ENCODE measurements at places on chromosomes 3 and 15.

GRCh38 chr3:171255236-171255806 is 204.9 kb downstream of the TNIK start:
- no peak for DNase-seq

DNA sequence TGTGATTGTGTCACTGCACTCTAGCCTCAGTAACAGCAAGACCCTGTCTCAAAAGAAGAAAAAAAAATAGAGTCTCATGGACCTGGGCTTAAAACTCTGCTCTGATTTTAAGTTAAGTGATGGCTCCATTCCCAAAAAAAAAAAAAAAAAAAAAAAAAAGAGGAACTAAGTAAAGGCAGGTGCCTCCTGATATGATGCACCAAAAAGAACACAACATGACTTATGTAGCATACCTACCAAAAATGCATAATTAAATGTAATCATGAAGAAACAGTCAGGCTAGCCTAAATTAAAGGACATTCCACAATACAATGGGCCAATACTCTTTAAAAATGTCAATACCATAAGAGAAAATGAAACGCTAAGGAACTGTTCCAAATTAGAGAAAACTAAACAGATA is 5.4 kb upstream of the IREB2 start:
- no peak for DNase-seq

DNA sequence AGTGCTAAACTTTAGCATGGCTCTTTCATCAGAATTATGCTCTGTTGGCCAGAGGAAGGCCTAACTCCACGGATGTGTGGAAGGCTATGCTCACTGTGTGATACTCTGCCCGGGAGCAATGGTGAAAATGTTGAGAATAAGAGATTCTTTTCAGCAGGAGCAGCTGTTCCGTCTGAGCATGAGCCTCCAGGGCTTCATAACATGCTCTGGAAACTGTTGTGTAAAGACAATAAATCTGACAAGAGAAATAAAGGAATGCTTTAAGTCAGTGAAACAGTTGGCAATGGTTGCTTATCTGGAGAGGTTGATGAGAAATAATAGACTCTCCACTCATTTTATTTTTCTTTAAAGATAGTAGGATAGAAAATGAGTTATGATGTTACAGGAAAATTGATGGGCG is 269.8 kb downstream of the DIPK2A start:
- DNase-seq = no peak

- DNase-seq = no peak
Measured at GRCh38 chr3:178526291-178526690, 9.9 kb upstream of the KCNMB2 start.

- no peak for DNase-seq
Measured at GRCh38 chr3:134854254-134854653, 59.2 kb downstream of the EPHB1 start.

DNA sequence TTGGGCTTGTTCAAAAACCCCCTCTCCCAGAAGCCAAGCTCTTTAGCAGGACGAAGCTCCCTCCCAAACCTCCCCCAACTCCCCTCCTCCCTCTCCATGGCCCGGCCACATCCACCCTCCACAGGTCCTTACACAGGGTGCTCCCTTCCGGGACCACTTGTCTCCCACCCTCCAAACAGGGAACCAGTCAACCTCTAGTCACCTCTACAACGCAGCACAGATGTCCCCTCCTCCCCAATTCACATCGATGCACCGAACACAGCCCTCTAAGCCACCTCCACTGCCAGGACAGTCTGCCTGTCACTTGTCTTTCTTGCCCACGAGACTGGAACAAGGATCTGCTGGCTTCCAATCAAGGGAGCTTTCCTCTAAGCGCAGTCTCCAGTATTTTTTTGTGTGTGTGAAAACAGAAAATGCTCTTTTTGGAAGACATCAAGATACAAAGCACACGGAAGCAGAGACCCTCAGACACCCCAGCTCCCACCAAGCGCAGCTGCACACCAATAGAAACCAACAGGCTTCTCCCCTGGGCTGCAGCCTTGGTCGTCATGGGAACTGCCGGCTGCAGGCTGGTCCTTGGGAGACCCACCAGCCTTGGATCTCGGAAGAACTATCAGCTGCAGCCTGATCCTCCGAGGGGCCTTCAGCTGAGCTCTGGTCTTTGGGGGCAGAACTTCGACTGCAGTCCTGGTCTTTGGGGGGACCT is 26.5 kb downstream of the IQSEC1 start:
- no peak for DNase-seq

DNA sequence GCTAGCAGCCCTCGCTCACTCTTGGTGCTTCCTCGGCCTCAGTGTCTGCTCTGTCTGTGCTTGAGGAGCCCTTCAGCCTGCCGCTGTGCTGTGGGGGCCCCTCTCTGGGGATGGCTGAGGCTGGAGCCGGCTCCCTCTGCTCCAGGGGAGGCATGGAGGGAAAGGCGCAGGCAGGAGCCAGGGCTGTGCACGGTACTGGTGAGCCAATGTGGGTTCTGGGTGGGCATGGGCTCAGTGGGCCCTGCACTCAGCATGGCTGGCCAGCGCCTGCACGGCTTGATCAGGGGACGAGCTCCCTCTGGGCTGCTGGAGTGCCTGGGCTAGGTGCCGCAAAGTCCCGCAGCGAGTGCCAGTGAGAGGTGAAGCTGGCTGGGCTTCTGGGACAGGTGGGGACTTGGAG is 260.0 kb downstream of the SI start:
- DNase-seq = no peak

DNA sequence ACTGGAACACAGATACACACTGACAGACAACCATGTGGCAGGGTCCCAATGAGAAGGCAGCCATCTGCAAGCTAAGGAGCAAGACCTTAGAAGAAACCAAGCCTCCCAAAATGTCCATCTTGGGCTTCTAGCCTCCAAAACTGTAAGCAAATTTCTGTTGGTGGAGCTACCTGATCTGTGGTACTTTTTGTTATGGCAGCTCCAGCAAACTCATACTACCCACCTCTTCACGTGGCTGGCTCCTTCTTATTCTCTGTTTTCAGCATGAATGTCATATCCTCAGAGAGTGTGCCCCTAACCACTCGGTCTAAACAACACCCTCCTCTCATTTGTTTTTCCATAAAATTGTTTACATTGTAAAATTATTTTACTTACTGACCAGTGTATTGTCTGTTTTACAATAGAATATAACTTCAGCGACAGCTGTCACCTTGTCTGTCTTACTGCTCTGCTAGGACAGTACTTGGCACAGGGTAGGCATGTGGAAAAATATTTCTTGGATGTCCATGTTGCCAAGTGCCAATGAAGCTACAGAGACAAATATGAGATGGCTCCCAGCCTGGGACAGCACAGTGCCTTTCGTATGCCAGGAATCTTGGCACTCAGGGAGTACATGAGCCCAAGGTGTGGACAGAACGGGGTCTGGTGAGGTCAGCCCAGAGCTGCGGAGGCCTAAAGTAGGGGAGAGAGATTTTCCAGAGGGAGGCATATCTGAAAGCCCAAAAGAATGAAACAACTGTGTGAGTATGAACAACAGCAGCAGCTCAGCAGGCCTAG is 17.4 kb upstream of the SLC25A36 start:
- DNase-seq = no peak

DNA sequence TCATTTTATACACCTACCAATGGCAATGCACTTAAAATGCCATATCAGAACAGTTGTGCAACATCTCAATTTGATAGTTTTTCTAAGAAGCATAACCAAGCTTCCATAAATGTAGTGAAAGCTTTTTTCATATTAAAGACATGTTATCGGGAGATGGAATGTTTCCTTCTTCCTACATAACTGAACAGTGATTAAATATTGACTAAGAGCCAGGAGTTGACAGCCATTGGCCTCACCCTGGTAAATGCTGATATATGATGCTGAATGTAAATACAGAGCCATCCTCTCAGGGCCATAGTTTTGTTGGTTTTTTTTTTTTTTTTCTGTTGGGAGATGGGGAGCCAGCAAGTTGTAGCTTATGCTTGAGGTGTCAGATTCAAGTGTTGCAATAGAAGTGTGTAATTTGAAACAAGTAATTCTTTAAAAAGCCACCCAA is 203.3 kb upstream of the IL12A start:
- no peak for DNase-seq

DNA sequence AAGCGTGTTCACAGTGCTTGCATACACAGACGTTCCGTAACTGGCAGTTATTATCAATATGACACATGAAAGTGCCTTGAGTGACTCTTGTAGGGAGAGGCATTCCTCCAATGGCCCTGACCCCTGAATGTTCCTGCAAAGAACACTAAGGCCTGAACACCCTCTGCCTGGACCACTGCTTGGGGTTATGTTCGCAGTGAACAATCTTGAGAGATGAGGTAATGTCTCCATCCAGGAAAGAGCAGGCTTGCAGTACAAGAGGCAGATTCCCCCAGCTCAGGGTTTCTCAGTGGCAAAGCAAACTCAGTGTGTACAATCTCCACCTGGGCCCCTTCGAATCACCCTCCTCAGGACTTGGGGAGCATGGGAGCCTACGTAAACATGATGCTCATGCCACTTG is 324.6 kb downstream of the MAGI1 start:
- no peak for DNase-seq

DNA sequence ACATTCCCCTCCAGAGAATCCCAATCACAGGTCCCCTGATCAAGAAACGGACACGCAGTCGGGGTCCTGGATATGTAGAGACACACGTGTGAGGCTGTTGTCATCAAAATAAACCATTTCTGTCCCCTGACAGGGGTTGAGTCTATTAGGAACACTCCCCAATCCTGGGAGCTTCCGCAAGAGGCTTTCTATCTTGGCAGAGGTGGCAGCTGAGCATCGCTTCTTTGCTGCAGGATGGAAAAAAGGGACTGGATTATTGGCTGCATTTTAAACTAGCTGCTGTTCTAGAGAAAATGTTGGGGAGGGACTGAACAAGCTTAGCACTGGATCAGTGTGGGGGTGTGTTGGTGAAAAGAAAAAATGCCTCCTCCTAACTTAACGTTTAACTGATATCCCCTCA is 2.5 kb upstream of the CNTN4 start:
- no peak for DNase-seq

DNA sequence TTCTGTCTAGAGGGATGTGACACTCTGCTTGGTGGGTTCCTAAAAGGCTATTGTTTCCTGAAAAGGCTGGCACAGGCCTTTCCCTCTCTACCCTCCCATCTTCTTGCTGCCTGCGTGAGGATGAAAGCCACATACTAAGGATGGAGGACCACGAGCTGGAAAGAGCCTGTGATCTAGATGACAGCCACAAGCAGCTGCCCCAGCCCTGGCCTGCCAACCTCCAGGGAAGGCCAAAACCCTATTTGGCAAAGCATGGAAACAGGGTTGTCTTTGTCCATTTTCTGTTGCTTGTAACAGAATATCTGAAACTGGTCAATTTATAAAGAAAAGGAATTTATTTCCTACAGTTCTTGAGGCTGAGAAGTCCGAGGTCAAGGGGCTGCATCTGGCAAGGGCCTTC is 144.5 kb downstream of the FBLN2 start:
- DNase-seq = no peak

DNA sequence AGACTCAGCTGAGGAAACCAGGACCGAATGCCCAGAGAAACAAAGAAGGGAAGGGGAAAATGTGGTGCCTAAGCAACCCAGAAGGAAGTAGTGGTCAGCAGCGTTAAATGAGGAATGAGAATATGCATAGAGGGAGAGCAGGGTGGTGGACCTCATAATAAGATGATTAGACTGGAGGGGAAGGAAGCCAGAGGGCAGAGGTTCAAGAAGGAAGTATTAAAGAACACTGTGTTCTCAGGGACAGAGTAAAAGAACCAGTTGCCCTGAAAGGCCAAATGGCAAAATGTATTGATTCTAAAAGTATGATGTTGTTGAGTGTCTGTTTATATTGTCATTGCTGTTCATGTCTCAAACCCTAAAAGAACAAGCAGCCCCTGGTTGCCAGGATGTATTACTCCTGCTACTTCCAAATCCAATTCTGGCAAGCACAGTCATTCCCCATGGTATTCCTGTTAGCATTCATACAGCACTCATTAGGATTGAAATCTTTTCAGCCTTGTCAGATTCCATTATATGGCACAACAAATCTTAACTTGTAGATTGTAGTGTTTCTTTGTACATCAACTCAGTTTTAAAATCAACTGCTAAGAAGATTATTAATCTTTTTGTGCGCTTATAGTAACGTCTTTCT is 23.4 kb downstream of the P2RY1 start:
- no peak for DNase-seq

GRCh38 chr3:113574213-113574612 is 41.9 kb downstream of the SIDT1 start:
- DNase-seq = no peak

DNA sequence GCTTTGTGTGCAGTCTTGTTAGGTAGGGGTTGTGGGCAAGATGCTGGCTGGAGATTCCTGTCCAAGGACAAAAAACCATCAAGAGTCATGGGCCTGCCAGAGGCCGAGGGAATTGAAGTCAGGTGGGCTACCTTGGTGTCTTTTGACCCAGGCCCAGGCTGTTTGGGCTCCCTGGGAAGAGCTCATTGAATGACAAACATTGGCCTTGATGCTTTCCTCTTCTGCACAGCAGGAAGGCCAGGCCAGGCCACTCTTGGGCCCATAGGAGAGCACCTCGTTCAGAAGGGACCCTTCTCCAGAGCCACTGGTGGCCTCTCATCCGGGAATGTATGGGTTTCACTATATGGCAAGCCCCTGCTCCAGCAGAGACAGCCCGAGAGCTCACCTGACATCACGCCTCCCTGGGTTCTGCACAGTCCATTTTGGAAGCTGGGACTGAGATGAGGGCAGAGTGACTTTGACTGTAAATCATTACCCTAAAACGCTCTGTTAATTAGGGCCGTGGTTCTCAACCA is 169.1 kb downstream of the NSMCE3 start:
- DNase-seq = no peak

DNA sequence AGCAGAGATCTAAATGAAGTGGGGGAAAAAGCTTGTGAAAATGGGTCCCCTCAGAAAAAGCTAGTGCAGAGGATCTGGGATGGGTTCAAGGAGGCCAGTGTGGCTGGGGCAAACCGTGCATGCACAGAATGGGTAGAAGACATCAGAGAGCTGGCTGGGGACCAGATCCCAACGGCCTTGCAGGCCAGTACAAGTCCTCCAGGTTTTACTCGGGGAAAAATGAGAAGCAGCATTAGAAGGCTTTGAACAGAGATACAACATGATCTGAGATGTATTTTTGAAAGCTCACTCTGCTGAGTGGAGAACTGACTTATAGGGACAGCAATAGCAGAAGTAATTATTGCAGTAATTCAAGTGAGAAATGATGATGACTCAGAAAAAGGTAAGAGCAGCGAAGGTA is 114.5 kb downstream of the HERC1 start:
- no peak for DNase-seq

GRCh38 chr15:51780636-51781035 is 29.2 kb downstream of the TMOD2 start:
- DNase-seq = no peak

GRCh38 chr3:119628816-119629445 is 31.2 kb downstream of the PLA1A start:
- DNase-seq = no peak

DNA sequence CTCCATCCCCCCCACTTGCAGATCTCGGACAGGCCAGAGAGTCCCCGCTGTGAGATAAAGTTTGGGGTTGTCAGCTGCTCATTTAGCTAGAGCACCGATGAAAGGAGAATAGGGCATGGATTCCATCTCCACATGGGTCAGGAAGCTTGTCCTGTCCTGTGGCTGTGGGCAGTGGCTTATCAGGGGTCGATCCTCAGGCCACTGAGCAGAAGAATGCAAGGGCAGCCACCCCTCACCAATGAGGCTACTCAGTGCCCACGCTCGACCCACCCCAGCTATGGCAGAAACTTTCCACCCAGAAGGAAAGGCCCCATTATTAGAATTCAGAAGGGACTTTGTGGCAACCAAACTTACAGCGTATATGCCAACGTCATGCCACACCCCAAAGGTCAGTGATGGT is 43.3 kb downstream of the CPN2 start:
- DNase-seq = no peak

Data from T follicular helper cell (primary cell).